ENCODE measurements at places on chromosomes 4 and X. TPM values are rescaled to one million over a fixed set of nuclear protein-coding genes. Genes with fewer than 3 reads are reported as not detected.

SLC9B1 gene
- 0.26 TPM for total RNA-seq

GPR143 gene
- total RNA-seq, result not detected

ADH1A gene
- not detected for total RNA-seq

APLN gene
- total RNA-seq, result not detected

GRCh38 chr4:189136462-189136861, 804.2 kb upstream of the FRG1 start:
- no peak for DNase-seq

GRCh38 chrX:34426334-34426733, 230.8 kb downstream of the TMEM47 start:
- DNase-seq, result peak; percentile 3

GRCh38 chr4:67122029-67122428, 423.3 kb downstream of the CENPC start:
- DNase-seq, result no peak

DNA sequence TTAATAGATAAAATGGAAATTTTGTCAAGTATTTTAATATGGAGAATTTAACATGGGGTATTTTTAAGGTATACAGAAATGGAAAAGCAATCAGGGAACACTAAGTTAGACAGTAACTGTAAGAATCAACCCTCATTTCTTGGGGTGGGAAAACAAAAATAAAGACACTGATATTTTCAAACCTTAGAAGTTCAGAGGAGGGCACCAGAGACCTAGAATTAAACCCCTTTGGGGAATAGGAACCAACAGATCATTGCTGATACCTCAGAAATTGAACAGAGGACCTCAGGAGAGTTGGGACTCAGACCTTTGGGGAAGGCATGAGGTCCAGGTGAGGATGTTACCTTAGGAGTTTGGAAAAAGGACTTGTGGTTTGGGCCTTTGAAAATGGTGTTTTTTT, 435.6 kb downstream of the TMA16 start:
- no peak for DNase-seq

DNA sequence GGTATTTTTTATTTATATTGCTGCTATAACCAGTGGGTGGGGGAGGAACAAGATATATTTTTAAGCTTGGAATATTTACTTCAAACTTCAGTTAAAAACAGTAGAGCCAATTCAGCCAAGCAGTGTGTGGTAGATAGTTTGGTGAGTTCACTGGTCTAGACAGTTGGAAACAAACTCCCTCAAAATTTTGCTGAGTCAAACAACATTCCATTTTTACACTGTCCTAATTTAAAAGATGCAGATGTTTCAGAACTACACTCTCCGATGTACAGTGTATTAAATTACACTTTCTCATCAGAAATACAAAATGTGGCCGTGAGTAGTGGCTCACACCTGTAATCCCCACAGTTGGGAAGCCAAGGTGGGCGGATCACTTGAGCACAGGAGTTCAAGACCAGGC, 23.3 kb downstream of the PRKX start:
- DNase-seq, result no peak

DNA sequence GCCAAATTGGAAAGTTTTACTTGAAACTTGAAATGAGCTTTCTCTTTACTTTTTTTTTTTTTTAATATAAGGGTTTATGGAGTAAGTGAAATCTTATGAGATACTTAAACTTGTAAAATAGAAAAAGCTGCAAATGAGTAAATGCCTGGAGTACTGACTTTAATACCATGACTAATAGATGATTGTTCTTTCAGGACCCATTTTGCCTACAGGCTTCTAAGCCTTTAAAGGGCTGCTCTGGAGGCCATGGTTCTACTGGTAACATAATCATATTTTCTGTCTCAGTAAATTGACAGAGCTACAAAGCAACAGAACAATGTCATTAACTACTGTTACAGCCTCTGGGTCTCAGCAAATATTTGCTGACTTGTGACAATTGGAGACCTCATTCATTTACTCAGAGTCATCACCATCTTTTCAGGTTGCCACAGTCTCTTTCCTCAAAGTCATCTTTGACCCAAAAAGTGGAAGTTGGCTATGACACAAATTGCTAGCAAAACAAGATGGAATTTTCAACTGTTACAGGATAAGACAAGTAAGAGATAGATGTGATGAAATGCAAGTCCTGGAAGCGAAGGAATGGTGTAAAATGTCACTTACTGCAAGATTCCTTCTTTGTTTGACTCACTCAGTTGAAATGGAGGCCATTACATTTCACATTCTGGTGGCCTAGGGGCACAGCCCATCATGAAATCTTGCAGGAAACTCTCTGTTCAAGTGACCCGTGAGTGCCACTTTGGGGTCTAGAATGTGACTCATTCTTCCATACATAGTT, 132.7 kb downstream of the BTC start:
- DNase-seq, result peak; percentile 61

DNA sequence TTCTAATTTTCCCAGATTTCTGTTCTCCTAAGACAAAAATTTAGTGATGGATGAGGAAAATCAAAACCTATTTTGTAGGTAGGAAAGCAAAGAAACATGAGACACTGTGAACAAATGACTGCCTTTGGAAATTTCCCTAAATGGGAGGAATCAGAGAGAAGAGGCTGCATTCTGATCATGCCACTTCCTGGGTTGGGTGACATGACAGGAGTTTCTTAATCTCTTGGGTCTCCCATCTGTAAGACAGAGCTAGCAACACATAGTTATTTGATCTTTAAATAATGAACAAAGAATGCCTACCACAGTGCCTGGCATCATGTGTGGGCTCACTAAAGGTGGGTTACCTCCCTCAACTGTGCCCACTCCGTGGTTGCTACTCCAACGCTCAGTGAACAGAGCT, 57.1 kb downstream of the CCDC149 start:
- peak; percentile 25 for DNase-seq
